Stimulated activated CD8-positive, alpha-beta memory T cell treated with anti-CD3 and anti-CD28 coated beads, Interleukin-7, amount 100 ng/mL, for 24 hours (primary cell): ENCODE measurements at places on chromosomes 5 and 9.

DNA sequence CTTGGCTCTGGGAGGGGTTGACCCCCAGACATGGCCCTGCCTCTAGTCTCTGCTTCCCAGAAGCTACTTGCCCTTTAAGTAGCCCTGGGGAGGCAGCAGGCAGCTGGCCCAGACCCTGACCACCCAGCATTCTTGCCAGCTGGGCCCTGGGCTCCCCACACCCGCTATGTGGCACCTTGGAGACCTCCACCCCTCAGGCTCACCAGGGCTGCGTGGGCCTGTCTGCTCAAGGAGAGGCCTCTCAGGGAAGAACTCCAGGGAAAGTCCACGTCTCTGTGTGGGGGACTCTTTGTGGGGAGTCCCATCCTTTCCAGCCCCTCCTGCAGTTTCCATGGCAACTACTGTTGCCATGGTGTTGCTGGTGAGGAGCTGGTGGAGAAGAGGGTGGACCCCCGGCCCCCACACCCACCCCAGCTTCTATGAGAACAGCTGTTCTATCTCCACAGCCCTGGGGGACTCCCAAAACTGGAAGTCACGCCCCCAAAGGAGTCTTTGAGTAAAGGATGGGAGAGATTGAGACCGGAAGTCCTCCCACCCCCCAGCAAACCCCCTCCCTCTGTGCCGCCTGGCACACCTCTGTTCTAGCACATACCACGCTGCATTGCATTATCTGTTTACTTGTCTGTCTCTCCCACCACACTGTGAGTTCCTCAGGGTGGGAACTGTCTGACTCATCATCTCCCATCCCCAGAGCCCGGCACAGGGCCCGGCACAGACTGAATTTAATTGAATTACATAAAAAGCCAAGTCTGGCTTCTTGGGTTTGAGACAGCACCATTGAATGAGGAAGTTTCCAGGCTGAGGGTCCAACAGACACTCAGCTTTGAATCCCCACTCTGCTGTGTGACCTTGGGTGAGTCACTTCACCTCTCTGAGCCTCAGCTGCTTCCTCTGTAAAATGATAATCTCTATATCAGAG lies 12.6 kb downstream of the DNM1 start:
- no peak for DNase-seq

DNA sequence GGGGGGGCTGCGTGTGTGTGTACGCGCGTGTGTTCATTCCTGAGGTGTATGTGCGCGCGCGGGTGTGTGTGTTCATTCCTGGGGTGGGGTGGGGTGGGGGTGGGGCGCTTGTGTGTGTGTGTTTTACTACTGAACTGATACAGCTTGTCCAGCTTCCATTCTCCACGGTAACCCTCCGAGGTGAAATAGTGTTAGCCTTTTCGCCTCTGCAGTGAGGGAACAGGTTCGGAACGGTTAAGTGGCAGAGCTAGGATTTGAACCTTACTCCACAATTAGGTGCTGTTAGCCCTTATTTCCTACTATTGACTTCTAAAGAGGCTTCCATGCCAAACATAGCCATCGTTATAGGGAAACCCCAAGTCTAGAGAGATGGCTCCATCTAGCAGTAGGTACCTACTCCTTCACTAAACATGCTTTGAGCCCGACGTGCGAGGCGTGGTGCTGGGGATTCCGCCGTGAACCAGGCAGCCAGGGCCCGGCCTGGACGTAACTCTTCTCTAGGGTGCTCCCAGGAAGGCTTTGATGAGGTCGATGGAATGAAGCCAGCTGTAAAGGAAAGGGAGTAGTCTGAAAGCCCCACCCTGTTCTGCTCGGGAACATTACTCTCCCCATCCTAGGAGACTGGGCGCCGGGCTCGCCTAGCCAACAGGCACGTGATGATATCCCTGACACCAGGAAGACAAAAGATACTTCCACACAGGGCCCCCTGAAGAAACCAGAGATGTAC lies 782 bp upstream of the SKP1 start:
- DNase-seq: no peak

DNA sequence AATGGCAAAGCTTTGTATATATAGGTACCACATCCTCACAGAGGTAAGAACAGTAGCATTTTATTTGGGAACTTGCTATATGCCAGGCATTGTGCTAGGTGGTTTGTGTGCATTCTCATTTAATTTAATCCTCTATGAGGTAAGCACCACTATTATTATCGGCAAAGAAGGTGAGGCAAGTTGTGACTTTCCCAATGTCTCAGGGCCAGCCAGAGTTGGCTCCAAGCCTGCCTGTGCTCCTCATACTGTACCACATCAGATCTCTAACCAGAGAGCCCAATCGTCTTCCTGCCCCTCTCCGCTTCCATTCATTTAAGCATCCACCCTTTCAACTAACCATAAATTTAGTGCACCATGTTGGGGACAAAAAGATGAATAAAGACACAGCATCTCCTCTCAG lies 55.1 kb downstream of the NIPSNAP3B start:
- no peak for DNase-seq

- DNase-seq: no peak
Observed at GRCh38 chr5:76081811-76082771, 1.1 kb upstream of the SV2C start.

DNA sequence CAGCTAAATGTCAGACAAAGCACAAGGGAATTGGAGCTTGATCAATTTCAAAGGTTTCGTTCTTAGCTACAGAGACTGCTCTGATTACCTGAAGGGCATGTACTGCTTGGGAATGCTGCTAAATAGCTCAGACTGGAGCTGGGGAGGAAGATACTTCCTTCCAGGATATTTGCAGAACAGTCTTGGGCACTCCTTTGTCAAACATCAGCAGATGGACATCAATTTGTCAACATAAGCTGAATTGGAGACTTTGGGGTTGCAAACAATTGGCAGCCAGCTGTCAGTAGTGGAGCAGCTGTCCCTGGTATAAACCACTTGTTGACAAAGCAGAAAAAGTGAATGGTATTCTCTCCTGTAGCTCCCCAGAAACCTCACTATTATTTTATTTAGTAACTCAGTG lies 182.0 kb downstream of the CCDC192 start:
- DNase-seq: no peak

- no peak for DNase-seq
Observed at GRCh38 chr5:34008802-34009201, 952 bp upstream of the AMACR start.

DNA sequence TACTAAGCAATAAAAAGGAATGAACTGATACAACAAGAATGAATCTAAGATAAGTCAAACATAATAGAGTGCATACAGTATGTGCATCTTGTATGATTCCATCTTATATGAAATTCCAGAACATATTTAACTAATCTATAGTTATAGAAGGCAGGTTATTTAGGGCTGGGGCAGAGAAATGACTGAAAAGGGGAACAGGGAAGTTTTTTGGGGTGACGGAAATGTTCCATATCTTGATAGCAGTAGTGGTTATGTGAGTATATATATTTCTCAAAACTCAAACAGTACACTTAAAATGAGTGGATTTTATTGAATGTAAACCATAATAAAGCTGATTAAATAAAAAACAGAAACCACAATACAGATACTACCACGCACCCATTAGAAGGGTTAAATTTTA lies 24.6 kb downstream of the FBXW11 start:
- DNase-seq: no peak
